ENCODE measurements at places on chromosomes 5 and 9. TPM values are rescaled to one million over a fixed set of nuclear protein-coding genes. Genes with fewer than 3 reads are reported as not detected.

Gene CCL21
- not detected for total RNA-seq

Gene SEMA5A
- total RNA-seq: 1.2 TPM

Gene TMEFF1
- 0.28 TPM for total RNA-seq

- DNase-seq: no peak
These were observed 8.1 kb downstream of the MEGF10 start for GRCh38 chr5:127298656-127299055.

- peak; percentile 85 for DNase-seq
These were observed 1717.9 kb downstream of the EFNA5 start for GRCh38 chr5:105952875-105953274.

DNA sequence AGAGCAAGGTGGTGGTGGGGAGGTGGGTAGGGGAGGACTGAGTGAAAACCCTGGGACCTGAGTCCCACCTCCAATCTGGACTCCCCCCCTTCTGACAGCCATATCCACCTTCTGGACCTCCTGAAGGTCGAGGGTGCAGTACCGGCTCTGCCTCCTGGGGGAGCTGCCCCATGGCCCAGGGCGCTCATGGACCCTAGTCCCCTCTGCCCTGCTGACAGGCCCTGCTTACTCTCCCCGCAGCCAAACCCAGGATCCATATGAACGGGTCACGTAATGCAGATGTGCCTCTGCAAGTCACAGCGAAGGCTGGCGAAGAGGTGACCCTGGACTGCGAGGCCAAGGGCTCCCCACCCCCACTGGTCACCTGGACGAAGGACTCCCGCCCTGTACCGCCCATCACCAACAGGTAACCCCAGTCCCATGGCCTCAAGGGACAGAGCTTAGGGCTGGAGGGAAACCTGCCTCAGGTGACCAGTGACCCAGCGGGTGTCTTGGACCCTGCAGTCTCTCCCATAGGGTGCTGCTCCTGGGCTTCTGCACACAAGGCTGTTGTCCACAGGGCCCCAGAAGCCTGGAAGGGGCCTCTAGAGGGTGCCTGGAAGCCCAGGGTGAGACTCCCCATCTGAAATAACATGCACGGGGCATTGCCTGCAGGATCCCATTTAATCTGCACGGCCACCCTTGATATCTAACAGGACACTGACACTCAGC, 61.7 kb downstream of the HMCN2 start:
- no peak for DNase-seq

DNA sequence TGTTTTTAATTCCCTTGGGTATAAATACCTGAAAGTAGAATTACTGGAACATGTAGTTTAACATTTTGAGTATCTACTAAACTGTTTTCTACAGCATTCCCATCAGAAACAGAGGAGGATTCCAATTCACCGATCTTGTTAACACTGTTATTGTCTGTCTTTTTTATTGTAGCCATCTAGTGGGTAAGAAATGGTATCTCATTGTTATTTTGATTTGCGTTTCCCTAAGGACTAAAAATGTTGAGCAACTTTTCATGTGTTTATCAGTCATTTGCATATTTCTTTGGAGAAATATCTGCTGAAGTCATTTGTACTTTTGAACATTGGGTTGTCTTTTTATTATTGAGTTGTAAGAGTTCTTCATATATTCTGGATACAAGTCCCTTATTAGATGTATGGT, 135.2 kb upstream of the NFIL3 start:
- no peak for DNase-seq

- DNase-seq: no peak
These were observed 3.5 kb downstream of the SOWAHA start for GRCh38 chr5:132816554-132816953.

DNA sequence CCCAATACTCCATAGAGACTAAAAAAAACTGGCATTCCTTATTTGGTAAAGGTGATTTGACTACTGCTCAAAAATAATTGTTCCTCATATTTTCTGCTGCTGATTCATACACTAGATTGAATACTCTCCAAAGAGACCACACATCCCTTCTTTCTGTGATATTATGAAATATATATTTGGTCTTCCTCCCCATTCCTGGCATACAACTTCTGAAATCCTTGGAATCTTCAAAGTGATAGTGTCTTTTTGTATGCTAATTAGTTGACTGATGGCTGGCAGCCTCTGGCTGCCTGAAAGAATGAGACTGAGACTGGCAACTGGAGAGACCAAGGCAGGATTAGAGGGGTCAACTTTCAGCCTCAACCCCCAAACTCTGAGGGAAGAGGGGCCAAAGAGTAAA, 348.0 kb upstream of the RFX3 start:
- DNase-seq: peak; percentile 28

DNA sequence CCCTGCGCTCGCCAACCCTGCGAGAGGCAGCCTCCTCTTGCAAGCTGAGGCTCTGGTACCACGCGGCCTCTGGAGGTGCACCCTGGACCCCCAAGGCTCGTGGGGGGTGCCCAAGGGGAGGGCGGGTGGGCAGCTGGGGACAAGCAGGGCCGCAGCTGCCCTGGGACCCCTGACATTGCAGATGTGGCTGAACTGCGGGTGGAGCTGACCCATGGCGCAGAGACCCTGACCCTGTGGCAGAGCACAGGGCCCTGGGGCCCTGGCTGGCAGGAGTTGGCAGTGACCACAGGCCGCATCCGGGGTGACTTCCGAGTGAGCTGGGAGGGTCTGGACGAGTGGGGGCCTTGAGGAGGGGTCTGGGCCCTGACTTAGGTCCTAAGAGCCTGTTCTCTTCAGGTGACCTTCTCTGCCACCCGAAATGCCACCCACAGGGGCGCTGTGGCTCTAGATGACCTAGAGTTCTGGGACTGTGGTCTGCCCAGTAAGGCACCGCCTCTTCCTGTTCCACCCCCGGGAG, 1.5 kb downstream of the MAMDC4 start:
- DNase-seq: no peak

GRCh38 chr5:156950716-156951115, 12.3 kb downstream of the TIMD4 start:
- DNase-seq: no peak

DNA sequence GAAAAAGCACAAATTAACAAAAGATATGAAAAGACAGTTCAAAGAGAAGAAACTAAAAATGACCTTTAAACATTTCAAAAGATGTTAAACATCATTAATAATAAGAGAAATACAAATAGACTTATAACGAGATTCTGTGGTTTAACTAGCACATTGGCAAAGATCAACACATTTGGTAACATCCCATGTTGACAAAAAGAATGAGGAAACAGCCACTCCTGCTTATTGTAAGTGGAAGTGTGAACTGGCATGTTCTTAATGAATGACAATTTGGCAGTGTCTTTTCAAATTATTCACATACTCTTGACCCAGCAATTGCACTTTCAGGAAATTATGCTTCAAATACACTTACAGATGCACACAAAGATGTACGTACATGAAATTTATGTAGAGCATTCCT, 176.3 kb downstream of the TLE1 start:
- DNase-seq: no peak

- no peak for DNase-seq
These were observed 132.3 kb upstream of the SLIT3 start for GRCh38 chr5:169433221-169433651.

GRCh38 chr5:133475986-133476385, 136.4 kb downstream of the FSTL4 start:
- no peak for DNase-seq

DNA sequence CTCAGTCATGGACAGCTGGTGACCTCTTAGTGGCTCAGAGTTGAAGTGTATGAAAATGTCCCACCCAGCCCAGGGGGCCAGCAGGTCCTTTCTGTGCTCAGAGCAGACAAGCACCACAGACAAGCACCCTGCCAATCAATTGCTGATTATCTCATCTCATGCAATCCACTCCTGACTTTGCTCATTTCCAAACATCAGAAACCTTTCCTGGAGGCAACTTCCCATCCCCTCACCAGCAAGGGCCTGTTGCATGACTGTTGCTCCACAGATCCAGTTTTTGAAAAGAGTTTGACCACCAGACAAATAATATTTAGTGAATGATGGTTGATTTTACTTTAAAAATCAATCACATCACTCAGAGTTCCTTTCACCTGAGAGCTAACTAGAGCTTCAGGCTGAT, 397.3 kb upstream of the KLF4 start:
- no peak for DNase-seq

- no peak for DNase-seq
These were observed 152.9 kb upstream of the SLC28A3 start for GRCh38 chr9:84493284-84493947.
